ENCODE measurements at places on chromosomes 12 and 14. TPM values are rescaled to one million over a fixed set of nuclear protein-coding genes. Genes with fewer than 3 reads are reported as not detected.
A peak's percentile ranks its signal among the peaks of the same experiment; 100 is the strongest.

GRCh38 chr12:11204173-11204572 lies 17.4 kb upstream of the TAS2R42 start:
- no peaks in the 10 kb centered on the region for H3K27me3 ChIP-seq
- no peak for DNase-seq
- no peak overlapping the region for H3K27ac ChIP-seq
- no peak overlapping the region for H3K4me3 ChIP-seq
- no peaks in the 10 kb centered on the region for H3K36me3 ChIP-seq

DNA sequence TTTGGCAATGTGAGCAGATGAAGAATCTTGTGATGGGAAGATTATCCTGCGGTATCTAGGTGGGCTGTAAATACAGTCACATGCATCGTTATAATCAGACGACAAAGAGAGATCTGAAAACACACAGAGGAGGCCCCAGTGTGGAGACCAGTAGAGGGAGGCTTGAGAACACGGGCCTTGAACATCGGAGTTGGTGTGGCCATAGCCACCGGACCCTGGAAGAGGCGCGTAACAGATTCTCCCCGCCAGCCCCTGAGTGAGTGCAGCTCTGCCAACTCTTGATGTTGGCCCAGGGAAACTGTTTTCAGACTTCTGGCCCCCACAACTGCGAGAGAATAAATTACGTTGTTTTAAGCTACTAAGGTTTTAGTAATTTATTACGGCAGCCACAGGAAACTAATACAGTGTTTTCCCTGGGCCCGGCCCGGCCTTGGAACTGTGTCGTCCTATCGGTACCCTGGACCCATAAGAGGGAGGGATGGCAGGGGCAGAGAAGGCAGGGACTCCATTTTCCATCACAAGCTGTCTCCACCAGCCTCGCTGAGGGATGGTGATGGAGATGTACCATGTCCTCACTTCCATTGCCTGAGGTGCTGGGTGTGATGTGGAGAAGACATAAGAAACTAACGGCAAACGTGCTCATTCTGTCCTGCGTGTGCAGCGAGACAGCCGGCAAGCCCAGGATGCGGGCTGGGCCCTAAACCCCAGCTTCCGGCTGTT lies 91.6 kb downstream of the NTF3 start:
- no peaks in the 10 kb centered on the region for H3K36me3 ChIP-seq
- H3K4me1 ChIP-seq: no peaks in the 10 kb centered on the region

GRCh38 chr12:109772622-109773321 lies 59.1 kb downstream of the FAM222A start:
- H3K36me3 ChIP-seq: no peaks in the 10 kb centered on the region
- no peak overlapping the region for H3K27ac ChIP-seq
- no peaks in the 10 kb centered on the region for H3K27me3 ChIP-seq

DNA sequence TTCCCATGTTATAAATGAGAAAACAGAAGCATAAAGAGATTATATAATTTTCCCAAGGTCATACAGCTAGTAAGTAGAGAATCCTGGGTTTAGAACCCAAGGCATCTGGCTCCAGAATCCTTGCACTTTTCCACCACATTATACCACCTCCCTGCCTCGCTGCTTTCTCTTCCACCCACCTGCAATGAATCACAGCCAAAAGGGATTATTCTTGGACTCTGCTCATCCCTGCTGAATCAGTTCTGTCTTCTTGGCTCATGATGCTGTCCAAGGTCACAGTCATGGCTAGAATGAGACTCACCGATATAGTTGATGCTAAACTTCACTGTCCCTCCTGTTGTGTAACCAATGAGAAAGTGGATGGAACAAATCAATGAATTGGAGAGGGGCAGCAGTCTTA lies 356.6 kb downstream of the FUT8 start:
- H3K27ac ChIP-seq: no peak overlapping the region
- no peaks in the 10 kb centered on the region for H3K27me3 ChIP-seq
- peaks cover 22% of the 10 kb centered on the region for H3K4me1 ChIP-seq
- no peak overlapping the region for H3K4me3 ChIP-seq

- no peaks in the 10 kb centered on the region for H3K27me3 ChIP-seq
- no peaks in the 10 kb centered on the region for H3K4me1 ChIP-seq
- no peak for DNase-seq
Observed at GRCh38 chr12:84996759-84997158, 39.3 kb downstream of the TSPAN19 start.

DNA sequence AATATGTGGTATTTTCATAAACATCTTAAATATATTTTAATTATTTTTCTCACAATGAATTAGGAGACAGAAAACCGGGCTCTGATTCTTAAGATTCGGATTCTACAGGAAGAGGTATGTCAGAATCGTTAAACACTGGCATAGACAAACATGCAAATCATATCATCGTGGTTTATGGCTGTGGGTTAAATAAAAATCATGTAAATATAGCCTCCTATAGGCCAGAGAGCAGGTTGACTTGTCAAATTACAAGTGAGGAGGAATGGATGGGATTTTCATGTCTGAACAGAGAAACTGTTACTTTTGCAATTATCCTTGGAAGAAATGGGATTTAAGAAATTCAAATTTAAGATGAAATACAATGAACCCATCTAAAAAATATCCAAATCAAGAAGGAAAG lies 74.9 kb upstream of the BCAT1 start:
- no peaks in the 10 kb centered on the region for H3K27me3 ChIP-seq
- no peak overlapping the region for H3K27ac ChIP-seq
- H3K36me3 ChIP-seq: no peaks in the 10 kb centered on the region
- no peaks in the 10 kb centered on the region for H3K4me1 ChIP-seq
- H3K4me3 ChIP-seq: no peak overlapping the region

DNA sequence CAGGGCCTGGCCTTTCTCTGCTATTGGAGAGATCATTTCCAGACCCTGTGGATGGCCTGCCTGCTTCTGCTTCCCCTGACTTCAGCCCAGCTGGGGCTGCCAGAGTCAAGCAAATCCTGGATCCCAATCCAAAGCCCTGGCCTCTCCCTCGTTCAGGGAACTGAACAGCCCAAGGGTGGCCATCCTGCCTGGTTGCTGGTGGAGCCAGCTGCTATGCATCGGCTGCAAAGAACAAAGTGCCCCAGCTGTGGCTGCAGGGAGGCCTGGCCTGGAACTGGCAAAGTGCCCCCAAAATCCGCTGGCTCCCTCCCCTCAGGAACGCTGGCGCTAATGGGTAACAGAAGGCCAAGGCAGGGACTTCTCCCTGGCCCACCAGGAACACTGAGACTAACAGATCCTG lies 56.4 kb downstream of the LRRC74A start:
- no peaks in the 10 kb centered on the region for H3K4me1 ChIP-seq
- no peaks in the 10 kb centered on the region for H3K27me3 ChIP-seq
- H3K27ac ChIP-seq: no peak overlapping the region
- H3K36me3 ChIP-seq: no peaks in the 10 kb centered on the region
- no peak overlapping the region for H3K4me3 ChIP-seq
- DNase-seq: peak; percentile 63

DNA sequence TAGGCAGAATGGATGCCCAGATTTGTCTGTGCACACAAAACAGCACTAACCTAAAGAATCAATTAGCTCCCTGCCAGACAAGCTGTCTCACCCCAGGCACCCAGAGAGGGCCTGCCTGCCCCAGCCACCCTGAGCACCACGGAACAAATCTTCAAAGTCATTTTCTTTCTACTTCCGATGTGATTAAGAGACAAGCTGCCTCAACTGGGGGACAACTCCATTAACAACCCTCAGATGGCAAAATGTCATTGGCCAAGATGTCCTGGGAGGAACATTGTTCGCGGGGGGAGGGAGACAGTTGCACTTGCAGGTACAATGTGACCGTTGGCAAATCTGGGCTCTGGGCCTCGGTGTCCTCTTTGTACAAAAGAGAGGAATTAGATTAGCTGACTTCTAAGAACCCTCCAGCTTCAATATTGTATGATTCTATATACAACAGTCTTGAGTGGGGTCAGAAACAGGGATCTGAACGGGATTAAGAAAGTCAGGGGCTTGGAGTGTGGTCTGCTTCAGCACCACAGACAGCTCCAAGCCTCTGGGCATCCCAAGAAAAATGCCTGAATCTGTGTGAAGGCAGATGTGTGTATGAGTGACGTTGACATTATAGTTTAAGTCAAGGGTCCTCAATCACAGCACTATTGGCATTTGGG lies 42.8 kb upstream of the CMKLR1 start:
- H3K4me1 ChIP-seq: no peaks in the 10 kb centered on the region
- no peaks in the 10 kb centered on the region for H3K27me3 ChIP-seq
- DNase-seq: no peak
- H3K27ac ChIP-seq: no peak overlapping the region
- H3K4me3 ChIP-seq: no peak overlapping the region
- H3K36me3 ChIP-seq: no peaks in the 10 kb centered on the region

DNA sequence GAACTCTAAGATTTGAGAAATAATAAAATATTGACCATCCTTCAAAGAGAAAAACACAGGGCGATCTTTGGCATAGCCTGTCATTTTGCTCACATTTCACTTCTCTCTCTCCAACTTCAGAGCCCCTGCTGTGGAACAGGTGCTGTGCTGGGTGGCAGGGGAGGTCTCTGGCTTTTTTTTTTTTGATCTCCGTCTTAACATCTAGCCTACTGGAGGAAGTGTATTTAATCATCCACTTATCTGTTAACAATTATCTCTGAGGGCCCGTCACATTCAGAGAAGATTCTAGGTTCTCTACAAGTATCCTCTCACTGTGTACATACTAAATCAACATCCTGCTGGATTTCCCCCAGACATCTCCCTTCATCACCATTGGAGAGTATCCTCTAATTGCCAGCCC lies 34.1 kb downstream of the CHST11 start:
- H3K4me3 ChIP-seq: no peak overlapping the region
- no peak for DNase-seq
- H3K27me3 ChIP-seq: no peaks in the 10 kb centered on the region
- no peak overlapping the region for H3K27ac ChIP-seq

DNA sequence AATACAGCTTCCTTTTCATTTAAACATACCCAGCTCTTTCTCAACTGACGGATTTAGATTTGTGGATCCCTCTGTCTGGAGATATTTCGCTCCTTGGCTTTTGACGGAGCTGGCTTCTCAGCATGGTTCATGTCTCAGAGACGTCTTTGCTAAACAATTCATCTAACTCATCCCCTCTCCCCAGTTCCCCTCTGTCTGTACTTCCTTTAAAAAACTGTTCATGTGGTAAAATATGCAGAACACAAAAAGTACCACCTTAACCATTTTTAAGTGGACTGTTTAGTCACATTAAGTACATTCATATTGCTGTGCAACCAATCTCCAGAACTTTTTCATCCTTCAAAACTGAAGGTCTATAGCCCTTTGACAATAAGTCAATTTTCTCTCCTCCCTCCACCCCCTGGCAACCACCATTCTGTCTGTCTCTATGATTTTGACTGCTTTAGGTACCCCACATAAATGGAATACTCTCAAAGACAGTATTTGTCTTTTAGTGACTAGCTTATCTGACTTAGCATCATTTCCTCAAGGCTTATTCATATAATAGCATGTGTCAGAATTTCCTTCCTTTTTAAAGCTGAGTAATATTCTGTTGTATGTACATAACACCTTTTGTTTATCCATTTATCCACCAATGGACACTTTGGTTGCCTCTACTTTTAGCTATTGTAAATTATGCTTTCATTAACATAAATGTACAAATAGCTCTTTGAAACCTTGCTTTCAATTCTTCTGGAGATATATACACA lies 399.8 kb upstream of the SOX5 start:
- no peak overlapping the region for H3K27ac ChIP-seq
- no peaks in the 10 kb centered on the region for H3K27me3 ChIP-seq
- no peak overlapping the region for H3K4me3 ChIP-seq
- no peaks in the 10 kb centered on the region for H3K4me1 ChIP-seq
- H3K36me3 ChIP-seq: no peaks in the 10 kb centered on the region

DNA sequence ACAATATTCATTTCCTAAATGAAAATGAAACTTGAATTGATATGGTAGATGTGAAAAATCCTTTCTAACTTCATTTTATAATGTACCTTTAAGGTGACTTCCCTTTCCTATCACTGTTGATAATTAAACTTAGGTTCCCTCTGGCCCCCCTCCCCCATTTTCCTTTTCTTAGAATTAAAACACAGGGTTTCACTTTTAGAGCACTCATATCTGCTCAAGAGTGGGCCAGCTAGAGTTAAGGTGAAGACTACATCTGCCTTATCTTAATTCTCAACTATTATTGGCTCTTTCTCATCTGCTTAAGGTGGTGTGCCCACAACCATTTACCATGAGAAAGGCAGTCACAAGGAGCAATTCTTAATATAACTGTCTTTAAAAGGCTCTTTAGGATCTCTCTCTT lies 49.7 kb downstream of the LIN52 start:
- peaks cover 18% of the 10 kb centered on the region for H3K4me1 ChIP-seq
- H3K27ac ChIP-seq: no peak overlapping the region
- no peaks in the 10 kb centered on the region for H3K27me3 ChIP-seq
- DNase-seq: no peak
- H3K36me3 ChIP-seq: no peaks in the 10 kb centered on the region

GRCh38 chr12:95848575-95849388 lies 10.0 kb upstream of the SNRPF start:
- peaks cover 8% of the 10 kb centered on the region for H3K27me3 ChIP-seq
- H3K4me1 ChIP-seq: no peaks in the 10 kb centered on the region
- no peak overlapping the region for H3K4me3 ChIP-seq
- no peaks in the 10 kb centered on the region for H3K36me3 ChIP-seq

TMEM121 gene
- 4.2 TPM for polyA plus RNA-seq

CCDC38 gene
- polyA plus RNA-seq: not detected

AKAP6 gene
- 0.15 TPM for polyA plus RNA-seq

TEX52 gene
- polyA plus RNA-seq: not detected

PAH gene
- 0.08 TPM for polyA plus RNA-seq

ASCL4 gene
- not detected for polyA plus RNA-seq

SYNDIG1L gene
- polyA plus RNA-seq: not detected

LRP1 gene
- polyA plus RNA-seq: 25.9 TPM

PMCH gene
- polyA plus RNA-seq: not detected

OAS2 gene
- polyA plus RNA-seq: 10.9 TPM

All from stomach (tissue), 19 donors.